A549 treated with AZD2906 at 1 μM for 4 hours (cell line): ENCODE measurements at places on chromosomes 12 and 14. TPM values are rescaled to one million over a fixed set of nuclear protein-coding genes. Genes with fewer than 3 reads are reported as not detected.

Gene FITM1
- 0.10 to 0.13 TPM in 2 of 5 replicates, not detected in the others for total RNA-seq

Gene GZMH
- total RNA-seq = not detected in 5 replicates

Gene PTPN21
- 8.5 to 9.4 TPM (median 9.0 TPM) in 5 replicates for total RNA-seq

Gene PLA2G1B
- 0.20 TPM in 1 of 5 replicates, not detected in the others for total RNA-seq
